Activated T-helper 17 cell treated with anti-CD3 and anti-CD28 coated beads, Interleukin-2, amount 50 U/mL, for 72 hours (primary cell): ENCODE measurements at places on chromosomes 7 and 10.

- no peak for ATAC-seq
Observed at GRCh38 chr7:107977048-107977447, 25.9 kb downstream of the LAMB1 start.

- no peak for ATAC-seq
Observed at GRCh38 chr7:157087646-157088045, 51.1 kb upstream of the UBE3C start.

DNA sequence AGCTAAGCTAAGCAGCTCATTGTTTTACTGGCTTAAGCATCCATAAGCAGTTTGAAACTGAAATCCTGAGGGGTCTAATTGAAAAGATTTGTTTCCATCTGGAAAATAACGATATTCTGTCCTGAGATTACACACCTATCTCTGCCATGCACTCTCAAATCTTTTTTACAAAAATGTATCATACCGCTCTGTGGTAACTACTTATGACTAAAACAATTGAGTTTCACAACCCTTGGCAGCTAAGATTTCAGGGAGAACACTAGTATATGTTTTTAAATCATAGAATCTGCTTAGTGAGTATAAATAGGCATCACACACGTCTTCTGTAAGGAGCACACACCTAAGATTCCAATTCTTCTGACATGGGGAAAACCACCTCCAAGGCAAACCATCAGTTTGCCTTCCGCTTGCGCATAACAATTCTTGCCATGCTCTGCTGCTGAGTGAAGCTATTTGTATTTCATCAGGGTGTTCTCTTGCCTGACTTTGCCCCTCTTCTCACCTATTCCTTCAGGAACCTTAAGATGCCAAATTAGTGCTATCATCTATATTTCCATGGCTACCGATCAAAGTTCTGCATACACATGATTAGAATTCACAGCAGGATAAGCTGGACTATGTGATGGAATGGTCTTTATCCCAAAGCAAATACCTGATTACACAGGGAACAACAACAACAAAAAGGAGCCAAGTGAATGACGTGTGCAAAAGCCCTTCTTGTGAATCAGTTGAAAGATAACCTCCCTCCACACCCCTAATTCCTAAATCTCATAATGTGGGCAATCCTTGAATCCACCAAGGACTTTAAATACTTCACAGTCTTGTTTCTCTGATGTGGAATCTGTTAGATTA, 40.9 kb downstream of the PRPF18 start:
- peak; percentile 53 for ATAC-seq

- no peak for ATAC-seq
Observed at GRCh38 chr10:63940277-63940922, 419.2 kb downstream of the REEP3 start.

DNA sequence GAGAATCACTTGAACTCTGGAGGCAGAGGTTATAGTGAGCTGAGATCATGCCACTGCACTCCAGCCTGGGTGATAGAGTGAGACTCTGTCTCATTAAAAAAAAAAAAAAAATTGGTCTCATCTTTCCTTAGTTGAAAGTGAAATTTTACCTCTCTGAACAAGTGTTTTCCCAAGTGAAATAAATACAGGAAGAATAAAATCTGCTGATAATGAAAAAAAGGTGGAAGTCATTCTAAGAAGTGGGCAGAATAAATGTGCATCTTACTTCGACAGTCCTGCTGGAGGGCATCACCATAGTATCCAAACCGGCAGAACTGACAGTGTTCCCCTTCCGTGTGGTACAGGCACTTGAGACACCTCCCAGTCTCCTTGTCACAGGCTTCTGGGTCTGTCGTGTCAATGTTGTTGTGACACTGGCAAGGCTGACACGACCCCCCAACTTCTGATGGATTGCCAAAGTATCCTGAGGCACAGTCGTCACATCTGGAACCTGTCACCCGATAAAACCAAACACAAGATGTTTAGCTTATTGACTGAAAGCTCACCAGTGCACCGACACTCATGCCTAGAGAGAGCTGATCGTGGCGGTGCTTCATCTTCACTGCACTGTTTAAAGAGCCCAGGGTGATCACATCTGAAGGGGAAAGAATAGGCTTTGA, 49.6 kb downstream of the LAMB1 start:
- ATAC-seq, result no peak
